ENCODE measurements at places on chromosomes 5 and 9.

DNA sequence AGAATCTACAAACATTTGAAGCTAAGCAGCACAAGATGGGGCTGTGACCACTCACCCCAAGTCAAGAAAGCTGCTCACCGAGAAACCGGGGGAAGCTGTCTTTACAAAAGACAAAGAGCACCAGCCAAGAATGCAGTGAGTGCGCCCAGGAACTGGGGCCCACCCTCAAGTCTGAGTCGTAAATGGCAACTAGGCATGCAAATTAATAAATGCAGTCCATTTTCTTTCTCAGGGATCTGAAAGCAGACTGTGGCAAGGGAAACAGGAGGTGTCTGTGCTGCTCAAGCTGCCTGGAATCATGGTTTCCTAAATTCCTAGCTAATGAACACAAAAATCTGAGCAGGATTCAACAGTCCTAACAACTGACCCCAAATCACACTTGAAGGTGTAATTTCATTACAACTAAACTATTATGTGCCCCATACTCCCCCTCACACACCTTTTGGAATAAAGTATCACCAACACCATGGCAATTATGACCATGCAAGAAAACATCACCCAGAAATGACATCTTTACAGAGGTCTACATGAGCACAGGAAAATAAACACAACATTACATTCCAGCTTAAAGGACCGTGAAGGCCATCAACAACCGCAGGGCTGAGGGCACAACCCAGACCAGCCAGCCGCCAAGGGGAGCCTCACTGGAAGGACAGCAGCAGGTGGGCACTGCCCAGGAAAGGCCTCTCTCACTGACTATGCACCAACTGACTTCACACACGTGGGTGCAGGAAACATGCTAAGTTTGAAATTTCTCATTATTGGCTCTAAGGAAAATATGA is 17.6 kb downstream of the NSUN2 start:
- no peak for DNase-seq

- DNase-seq: no peak
These were observed 69.0 kb downstream of the MTAP start for GRCh38 chr9:21871256-21871975.

DNA sequence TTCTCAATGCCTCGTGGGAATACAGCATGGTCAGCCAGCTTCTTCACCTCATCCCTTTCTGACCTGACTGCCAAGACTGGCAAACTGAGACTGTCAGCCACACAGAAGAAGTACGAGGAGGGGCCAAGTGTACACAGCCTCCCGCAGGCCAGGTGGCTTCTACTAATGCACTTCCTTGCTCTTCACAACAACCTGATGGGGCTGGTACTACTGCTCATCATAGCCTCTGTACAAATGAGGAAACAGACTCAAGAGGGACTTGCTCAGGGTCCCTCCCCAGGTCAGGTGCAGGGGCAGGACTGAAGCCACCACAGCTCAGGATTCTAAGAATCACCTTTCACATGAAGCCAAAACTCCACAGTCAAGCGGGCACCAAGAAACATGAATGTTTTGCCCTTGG is 21.3 kb downstream of the NIPAL4 start:
- DNase-seq: no peak

- DNase-seq: no peak
These were observed 181.4 kb downstream of the GDNF start for GRCh38 chr5:37658440-37658839.

- DNase-seq: no peak
These were observed 16.5 kb downstream of the BRD3 start for GRCh38 chr9:134051319-134051718.

GRCh38 chr5:116930616-116931015 is 356.0 kb upstream of the SEMA6A start:
- DNase-seq: no peak

DNA sequence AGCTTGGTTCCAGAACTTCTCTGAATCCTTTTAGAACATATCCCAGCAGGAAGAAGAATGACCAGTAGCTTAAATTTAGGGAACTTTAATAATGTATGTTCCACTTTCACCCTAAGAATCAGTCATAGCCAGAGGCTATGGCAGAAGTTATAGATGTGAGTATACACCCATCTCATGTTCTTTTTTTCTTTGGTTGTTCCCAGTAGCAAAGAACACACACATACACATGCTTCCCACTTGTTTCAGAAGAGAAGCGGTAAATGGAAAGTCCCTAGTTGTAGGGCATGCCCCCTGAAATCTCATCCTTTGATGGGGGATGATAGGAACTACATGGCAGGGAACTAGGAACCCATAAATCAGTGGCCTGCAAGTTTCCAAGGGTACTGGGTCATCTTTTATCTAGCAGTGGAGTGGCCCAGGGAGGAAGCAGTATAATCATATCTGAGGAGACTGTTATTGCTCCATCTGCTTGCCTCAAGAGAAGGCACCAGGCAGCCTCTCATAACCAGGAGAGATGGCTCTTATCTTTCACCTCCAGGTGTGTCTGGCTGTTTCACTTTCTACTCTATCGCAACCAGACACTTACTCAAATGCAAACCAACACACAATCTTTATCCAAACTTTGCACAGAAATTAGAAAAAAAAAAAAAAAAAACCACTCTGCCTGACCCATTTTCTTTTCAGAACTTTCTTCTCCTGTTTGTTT is 109.5 kb downstream of the SNCAIP start:
- no peak for DNase-seq

DNA sequence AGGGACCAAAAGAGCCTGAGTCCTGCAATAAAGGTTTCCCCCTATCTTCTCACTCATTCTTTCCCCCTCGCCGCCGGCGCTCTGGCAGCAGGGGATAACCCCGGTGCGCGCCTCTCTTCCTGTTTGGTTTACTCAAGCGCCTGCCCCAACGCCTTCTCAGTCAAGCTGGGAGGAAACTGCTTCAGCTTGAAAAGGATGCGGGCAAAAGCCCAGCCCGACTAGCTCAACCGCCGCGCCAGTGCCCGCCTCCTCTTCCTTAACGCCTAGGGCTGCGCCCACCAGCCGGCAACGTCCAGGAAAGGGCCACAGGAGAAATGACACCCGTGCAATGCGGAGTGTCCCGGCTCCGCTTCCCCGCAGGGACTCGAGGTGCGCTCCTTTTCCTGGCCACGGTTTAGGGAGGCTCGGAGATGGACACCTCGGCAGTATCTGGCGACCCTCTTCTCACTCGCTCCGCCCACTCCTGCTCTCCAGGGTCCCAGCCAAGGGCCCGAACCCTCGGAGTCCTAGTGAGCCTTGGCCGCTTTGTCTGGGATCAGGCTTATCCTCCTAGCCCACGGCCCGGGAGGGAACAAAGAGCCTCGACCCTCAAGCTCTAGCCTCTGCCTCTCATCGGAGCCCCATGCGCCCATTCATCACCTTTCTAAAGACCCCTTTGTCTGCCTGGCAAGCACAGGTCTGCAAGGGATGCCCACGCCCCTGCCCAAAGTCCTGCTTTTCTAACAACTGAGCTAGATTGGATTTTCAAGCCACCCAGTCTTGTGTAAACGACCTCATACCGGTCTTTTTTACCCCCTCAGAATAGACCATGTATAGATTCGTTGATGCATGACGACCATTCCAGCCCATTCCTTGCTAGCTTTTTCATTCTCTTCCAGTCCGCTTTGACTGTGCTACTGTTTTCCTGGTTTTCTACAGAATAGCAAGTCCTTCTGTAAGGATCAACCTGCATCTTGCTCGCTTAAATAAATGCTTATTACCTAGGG is 2.0 kb downstream of the ST8SIA4 start:
- peak; percentile 45 for DNase-seq

GRCh38 chr9:98881836-98882568 is 61.7 kb upstream of the COL15A1 start:
- DNase-seq: no peak

GRCh38 chr9:108178318-108178717 is 677.5 kb downstream of the ACTL7B start:
- no peak for DNase-seq

GRCh38 chr9:129524582-129525270 is 96.2 kb downstream of the C9orf50 start:
- DNase-seq: no peak

DNA sequence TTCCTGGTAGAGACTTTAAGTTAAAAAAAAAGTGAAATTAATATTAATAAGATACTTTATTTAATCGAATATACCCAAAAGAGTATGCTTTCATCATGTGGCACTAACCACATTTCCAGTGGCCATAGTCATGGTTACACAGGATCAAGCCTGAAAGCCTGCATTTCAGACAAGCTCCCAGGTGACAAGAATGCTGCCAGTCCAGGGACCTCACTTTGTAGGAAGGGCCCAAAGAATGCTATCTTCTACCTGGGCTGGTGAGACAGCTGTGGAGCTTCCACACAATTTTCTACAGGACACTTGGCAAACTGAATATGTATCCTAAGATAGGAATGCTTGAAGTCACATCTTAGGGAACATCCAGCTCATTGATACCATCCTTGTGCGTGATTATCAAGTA is 203.8 kb downstream of the AUH start:
- DNase-seq: no peak

DNA sequence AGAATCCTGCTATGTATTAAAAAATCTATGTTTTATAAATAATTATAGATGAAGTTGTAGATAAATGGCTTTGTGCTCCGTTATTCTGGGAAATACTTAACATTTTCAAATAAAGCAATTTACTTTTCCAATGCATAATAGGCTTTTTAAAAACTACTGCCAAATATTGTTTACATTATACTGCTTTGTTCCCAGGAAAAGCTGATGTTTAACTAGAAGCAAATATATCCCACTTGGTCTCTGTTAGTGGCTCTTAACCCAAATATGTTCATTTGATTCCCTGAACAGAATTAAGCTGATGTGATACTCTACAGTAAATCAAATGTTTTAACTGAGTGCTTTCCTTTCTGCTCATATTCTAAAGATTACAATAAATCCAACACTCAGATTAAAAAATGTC is 326.3 kb downstream of the SLCO4C1 start:
- DNase-seq: peak; percentile 18

- DNase-seq: peak; percentile 43
These were observed 297.6 kb downstream of the BRINP1 start for GRCh38 chr9:119071636-119072035.

DNA sequence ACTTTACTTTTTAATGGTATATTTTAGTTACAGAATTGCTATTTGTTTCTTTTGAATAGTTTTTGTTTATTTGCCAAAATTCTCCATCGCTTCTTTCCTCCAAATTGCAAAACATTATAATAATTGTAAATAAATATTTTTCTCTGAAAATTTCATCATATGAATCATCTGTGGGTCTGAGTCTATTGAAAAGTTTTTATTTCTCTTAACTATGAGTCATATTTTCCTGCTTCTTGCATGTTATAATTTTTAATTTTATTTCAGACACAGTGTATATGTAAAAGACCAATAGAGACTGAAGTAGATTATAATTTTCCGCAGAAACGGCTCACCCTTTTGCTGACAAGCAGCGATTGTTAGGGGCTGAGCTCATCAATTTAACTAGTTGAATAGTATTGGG is 279.1 kb upstream of the IL12B start:
- no peak for DNase-seq

DNA sequence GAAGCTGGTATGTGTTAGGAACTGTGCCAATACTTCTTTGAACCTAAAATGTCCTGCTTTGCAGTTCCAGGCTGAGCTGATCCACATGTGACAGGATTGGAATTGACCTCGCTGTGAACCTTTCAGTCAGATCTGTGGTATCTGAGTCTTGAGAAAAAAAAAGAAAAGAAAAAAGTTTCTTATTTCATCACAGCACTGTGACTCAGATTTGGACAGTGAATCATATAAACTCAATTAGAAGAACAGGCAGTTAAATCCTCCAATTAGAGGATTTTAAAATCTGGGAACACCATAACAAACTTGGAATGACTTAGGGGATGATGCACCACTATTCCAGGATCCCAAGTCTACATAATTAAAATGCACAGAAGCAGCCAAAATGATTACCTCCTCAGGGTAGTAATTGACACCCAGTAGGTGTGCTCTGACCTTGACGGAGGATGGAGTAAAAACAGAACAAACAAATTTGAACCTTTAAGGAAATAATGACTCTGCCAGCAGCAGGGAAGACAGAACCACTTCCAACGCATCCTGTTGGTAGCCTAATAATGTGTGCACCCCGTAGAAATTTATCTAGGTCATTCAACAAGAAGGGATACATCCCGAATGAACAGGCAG is 57.8 kb upstream of the RAI14 start:
- DNase-seq: no peak

DNA sequence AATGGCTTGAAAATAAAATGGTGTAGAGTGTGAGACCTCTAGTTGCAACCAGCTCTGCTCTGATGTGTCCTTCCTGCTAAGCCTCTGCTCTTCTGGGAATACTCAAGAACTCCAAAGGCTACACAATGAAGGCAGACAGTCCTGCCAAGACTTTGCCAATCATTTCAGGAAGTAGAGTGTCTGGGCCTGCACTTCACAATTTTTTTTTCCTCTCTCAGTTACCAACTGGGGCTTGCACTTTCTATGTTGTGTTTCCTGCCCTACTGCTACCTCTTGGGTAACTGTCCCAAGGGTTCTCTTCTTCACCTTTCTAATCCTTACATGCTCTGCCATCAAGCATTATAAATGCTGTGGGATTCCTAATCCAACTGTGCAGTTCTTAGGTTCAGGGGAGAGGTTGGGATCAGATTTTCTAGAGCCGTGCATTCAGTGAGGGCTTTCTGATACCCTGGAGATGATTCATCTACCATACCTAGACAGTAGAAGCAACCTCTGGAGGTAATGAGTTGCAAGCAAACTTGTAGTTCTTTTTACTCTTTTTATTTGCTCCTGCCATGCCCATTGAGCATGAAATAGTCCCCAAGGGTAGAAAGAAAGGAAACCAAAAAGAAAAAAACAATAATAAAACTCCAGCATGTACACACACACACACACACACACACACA is 365.9 kb downstream of the MLLT3 start:
- no peak for DNase-seq

DNA sequence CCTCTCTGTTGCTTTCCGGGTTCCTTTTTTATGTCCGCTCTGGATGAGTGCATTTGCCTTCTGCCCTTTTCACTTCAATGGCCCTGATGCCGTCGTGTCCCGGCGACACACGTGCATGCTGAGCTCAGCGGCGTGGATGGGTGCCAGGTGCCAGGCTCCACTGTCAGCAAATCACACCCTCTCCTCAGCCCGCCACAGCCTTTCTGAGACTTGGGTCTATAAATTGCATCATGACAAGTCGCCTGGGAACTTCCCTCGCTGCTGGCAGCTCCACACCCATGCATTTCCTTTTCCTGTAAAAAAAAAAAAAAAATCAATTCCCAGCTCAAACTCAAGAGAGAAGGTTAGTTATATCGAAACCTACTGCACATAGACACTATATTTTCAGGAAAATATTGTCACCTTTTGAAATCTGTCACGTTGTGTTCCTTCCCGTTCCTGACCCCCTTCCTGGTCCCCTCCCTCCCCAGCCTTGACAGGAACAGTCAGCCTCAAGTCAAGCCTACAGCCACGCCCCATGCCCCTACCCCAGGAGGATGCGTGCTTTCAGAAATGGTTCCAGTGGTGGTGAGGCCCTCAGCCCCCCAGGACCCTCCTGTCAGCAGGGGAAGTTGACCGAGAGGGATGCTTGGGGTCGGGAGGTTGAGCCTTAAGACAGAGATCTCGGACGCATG is 110.3 kb upstream of the PTCH1 start:
- no peak for DNase-seq

DNA sequence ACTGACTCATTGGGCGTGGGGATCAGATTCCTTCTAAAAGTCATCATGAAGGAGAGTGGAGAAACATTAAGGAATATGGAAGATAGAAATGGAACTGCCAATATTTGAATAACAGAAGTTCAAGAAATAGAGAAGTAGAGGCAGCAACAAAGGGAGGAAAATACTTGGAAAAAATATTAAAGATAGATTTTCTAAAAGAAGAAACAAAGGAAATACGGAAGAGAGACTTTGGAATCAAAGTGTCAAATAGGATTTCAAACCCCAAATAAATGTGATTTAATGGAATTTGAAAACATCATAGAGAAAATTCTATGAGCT is 605.1 kb upstream of the KLF4 start:
- no peak for DNase-seq
